H1 (cell line): ENCODE measurements at places on chromosomes 1 and 21.

DNA sequence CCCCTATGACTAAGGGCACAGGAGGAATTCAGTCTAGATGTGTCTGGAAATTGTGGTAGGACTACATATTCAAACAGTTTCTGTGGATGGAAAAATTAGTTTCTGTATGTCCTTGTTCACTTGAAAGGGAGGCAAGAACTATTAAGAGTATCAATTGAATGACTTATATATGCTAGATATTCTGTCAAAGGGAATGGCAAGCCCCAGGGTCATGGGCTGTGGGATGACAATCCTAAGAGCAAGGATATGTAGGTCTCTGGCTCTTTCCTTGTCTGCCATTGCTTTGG lies 383.5 kb upstream of the B3GALT2 start:
- H3K27me3 ChIP-seq: no peaks in the 10 kb centered on the region
- no peak overlapping the region for H3K4me3 ChIP-seq
- H3K27ac ChIP-seq: no peak overlapping the region
- no peak for DNase-seq
- H3K36me3 ChIP-seq: no peaks in the 10 kb centered on the region

DNA sequence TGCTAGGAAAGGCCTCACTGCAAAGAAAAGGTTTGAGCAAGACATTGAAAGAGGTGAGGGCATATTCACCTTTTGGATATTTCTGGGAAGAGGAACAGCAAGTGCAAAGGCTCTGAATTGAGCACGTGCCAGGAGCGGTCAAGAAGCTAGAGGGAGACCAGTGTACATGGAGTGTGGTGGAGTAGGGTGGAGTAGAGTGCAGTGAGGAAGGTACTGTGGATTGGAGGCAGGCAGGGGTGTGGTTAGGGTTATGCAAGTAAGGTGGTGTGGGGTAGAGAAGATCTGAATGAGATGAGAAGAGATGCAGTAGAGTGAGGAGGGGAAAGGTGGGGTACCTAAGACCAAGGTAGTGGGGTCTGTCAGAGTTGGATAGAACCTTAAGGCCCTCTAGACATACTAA lies 119.6 kb downstream of the OMA1 start:
- H3K27ac ChIP-seq: no peak overlapping the region
- no peak overlapping the region for H3K4me3 ChIP-seq
- no peaks in the 10 kb centered on the region for H3K4me1 ChIP-seq
- H3K36me3 ChIP-seq: no peaks in the 10 kb centered on the region
- DNase-seq: no peak
- H3K27me3 ChIP-seq: no peaks in the 10 kb centered on the region

GRCh38 chr21:39136711-39137110 lies 46.5 kb downstream of the PSMG1 start:
- H3K4me3 ChIP-seq: no peak overlapping the region
- peaks cover 12% of the 10 kb centered on the region for H3K4me1 ChIP-seq
- no peaks in the 10 kb centered on the region for H3K27me3 ChIP-seq
- H3K36me3 ChIP-seq: no peaks in the 10 kb centered on the region

GRCh38 chr21:25626757-25627156 lies 12.3 kb upstream of the JAM2 start:
- no peaks in the 10 kb centered on the region for H3K36me3 ChIP-seq
- DNase-seq: no peak
- H3K27me3 ChIP-seq: no peaks in the 10 kb centered on the region
- no peak overlapping the region for H3K27ac ChIP-seq
- no peaks in the 10 kb centered on the region for H3K4me1 ChIP-seq

GRCh38 chr1:229003233-229004031 lies 267.5 kb upstream of the RAB4A start:
- no peak overlapping the region for H3K27ac ChIP-seq
- H3K4me3 ChIP-seq: no peak overlapping the region
- DNase-seq: no peak
- H3K4me1 ChIP-seq: peaks cover 5% of the 10 kb centered on the region
